DMS79 treated with DMSO at 0.1 percent for 48 hours (cell line): ENCODE measurements at places on chromosomes 16 and 17.

DNA sequence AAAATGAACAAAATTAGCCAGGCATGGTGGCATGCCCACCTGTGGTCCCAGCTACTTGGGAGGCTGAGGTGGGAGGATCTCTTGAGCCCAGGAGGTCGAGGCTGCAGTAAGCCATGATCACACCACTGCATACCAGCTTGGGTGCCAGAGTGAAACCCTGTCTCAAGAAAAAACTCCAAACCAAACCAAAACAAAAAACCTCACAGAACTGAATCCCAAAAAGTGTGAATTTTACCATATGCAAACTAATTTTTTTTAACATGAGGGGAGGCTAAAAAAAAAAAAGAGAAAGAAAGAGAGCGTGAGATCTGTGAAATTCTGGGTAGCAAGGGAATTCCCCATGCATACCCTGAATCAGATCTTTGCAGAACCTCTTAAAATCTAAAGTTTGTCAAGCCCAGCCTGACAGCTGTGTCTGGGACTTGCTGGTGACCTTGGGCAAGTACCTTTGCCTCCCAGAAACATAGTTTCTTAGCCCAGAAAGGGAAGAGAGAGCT, 17.1 kb upstream of the CDH1 start:
- no peak for DNase-seq

- no peak for DNase-seq
These were observed 46.1 kb upstream of the NLRP1 start for GRCh38 chr17:5630434-5630833.

- DNase-seq = no peak
These were observed 15.5 kb upstream of the USP22 start for GRCh38 chr17:21058098-21058893.

DNA sequence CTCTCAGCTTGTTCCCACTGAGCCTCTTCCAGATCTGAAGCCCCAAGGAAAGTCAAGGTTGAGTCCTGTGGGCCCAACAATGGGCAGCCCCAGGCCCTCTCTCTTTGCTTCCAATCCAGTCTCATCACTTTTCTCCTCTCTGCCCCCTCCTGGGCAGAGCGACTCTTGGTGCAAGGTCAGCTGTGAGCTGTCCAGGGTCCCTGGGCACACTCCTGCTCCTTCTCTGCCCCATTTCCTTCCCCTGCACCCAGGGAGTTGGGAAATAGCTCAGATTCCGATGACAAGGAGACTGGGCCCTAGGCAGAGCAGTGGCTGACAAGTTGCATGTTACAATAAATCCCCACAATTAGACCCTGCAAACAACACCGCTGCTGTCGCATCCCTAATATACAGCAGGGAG, 16.1 kb upstream of the CRHR1 start:
- no peak for DNase-seq

DNA sequence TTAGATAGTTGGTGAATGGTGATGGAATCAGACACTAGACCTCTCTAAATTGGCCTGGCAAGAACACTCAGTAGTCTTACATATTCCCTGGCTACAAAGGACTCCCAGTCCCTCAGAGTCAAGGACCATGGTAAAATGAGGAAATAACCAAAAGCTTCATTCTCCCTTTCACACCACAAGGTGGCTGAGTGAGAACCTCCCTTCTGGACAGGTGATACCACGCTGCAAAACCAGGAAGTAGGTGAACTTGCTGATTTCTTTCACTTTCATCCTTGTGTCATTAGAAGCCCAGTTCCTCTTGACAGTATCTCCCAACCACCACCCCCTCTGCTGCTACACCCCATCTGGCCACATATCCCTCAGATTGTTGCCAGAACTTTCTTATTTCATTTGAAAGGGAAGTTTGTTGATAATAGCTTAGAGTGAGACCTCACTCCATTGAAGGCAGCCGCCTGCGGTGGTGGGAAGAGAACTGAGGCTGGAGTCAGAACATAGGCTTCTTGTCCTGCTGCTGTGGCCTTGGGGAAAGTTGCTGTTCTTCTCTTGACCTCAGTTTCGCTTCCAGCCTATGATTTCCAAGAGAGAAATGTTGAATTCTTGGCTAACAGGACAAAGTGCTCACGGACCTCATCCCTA, 290.6 kb upstream of the CCL2 start:
- DNase-seq = peak; percentile 24

- DNase-seq = no peak
These were observed 6.8 kb downstream of the PPP4C start for GRCh38 chr16:30082545-30083090.

DNA sequence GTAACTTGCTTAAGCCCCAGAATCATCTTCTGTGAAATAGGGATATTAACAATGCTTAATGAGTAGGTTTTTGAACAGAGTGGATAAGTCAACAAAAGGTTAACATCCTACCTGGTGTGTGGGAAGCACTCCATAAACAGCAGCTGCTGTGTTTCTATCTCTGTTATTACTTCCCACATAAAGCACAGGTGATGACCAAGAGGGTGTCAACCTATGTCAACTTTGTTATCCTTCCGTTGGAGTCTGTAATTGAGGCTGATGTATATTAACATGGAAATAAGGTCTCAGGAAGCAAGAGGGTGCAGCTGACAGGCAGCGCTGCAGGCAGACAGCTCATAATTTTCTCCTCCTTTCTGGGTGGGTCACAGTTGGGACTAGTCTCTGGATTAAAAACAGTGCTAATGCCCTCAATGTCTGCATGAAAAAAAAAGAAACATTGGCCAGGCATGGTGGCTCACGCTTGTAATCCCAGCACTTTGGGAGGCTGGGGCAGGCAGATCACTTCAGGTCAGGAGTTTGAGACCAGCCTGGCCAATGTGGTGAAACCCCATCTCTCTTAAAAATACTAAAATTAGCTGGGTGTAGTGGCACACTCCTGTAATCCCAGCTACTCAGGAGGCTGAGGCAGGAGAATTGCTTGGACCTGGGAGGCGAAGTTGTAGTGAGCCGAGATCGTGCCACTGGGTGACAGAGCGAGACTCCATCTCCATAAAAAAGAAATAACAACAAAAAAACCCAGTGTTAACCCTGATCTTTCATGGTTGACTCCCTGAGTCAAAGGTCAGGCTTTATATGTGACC, 269.6 kb downstream of the SNX29 start:
- peak; percentile 60 for DNase-seq

DNA sequence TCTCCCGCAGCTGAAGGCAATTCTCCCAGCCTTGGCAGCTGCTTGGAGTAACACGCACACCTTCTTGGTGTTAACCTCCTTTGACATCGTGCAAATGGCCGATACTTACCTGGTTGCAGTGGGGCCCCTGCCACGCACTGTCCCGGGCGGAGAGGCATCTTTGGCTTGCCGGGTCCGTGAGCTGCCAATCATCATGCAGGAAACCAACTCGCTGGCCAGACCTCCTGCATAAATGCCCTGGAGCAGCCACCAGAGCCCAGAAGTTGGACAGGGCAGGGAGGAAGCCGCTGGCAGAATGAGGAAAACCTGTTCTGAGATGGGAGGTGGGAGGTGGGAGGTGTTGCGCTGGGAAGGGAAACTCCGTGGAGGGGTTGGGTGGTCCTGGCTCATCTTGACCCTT, 41.7 kb upstream of the CREBBP start:
- DNase-seq = no peak

DNA sequence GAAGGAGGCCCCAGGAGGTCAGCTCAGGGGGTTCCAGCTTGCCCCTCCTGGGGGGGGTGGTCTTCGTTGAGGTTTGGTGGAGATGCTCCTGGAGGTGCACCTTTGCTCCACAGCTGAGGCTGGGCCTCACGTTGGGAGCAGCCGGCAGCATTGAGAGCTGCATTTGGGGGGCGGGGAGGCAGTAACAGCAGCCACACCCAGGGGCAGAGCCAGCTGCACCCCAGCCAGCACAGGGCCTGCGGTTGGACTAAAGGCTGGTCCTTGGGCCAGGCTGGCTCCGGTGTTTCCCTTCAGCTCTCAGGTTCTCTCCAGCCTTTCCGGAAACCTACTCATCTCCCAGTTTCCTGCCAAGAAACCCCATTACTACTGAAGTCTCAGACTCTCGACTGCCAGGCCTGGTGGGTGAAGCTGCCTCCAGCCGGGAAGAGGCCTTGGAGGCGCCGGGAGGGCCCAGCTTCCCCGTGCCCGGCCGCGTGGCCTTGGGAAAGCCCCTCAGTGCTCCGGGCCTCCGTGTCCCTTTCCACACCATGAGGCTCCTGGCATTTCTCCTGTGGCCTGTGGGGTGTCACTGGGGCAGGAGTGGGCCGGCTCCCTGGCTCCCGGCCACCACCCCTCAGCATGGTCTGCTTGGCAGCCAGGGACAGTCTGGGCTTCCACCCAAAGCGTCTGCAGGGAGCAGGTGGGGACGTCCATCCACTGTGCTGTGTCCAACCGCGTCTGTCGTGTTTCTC, 14.0 kb upstream of the BAIAP2 start:
- DNase-seq = no peak

DNA sequence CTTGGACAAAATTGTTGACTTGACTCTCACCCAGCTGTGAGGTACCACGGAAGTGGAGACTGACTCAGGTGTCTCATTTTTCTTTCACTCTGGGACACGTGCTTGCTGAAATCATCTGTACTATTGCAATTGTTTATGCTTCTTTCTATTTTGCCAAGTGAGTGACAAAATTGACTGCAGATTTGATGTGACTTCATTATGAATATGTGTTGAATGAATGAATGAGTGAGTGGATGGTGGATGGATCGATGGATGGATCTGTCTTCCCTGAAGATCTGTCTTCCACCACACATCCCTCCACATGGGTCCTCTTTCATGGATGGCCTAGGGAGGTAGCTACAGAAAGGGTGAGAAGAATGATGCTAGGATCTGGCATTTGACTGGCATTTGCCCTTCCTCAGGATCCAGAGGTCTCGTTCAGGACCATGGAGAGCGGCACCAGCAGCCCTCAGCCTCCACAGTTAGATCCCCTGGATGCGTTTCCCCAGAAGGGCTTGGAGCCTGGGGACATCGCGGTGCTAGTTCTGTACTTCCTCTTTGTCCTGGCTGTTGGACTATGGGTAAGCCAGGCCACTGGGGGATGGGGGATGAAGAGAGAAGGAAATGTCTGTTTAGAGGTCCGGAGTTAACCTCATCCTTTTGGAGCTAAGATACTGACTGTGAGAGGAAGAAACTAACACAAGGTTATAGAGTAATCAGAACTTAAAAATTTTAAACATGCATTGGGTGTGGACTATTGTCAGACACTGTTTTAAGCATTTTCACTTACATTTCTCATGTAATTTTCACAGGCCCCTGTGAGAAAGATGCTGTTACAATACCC, 12.7 kb downstream of the SLC5A11 start:
- DNase-seq = no peak

- no peak for DNase-seq
These were observed 8.8 kb upstream of the BIRC5 start for GRCh38 chr17:78205124-78205775.

DNA sequence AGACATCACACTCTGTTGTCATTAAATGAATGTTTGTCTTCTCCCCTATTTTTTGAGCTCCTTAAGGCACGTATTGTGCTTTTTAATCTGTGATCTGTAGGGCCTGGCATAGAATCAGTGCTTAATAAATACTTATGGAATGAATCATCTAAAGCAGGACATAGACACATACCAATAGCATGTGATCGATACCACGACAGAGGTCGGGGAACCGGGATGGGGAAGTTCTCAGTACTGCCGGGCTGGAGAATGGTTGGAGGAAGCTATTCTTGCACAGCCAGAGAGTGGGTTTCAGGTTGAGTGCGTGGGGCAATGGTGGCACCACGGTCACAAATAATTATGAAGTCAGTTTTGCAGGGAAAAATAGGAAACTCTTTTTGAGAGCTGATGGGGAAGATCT, 26.8 kb downstream of the NLRP1 start:
- DNase-seq = no peak

GRCh38 chr17:35795007-35795870, at the start of gene MMP28:
Gene MMP28 (minus strand): TSS chr17:35795641. CDS start chr17:35795377, 264 bp downstream.
- peak; percentile 33 for DNase-seq

GRCh38 chr16:12602811-12603698, 200.6 kb downstream of the CPPED1 start:
- DNase-seq = no peak

DNA sequence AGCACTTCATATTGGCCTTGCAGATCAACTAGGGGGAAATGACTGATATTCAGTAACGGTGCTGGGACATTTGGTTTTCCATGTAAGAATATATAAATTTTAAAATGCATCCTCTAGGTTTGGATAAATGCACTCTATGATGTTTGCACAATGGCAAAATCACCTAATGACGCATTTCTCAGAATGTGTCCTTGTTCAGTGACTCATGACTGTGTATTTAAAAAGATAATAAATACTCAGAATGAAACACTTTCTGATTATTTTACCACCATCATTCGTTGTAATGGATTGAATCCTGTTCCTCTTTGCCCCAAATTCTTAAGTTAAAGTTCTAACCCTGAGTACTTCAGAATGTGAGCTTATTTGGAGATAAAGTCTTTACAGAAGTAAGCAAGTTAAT, 17.2 kb upstream of the ADGRG1 start:
- no peak for DNase-seq

GRCh38 chr17:282912-283882, 69.4 kb downstream of the RPH3AL start:
- DNase-seq = no peak

- no peak for DNase-seq
These were observed 32.7 kb upstream of the SLC6A2 start for GRCh38 chr16:55622930-55623561.

GRCh38 chr16:1119766-1120576, 23.9 kb upstream of the C1QTNF8 start:
- DNase-seq = no peak

- no peak for DNase-seq
These were observed 146.3 kb downstream of the SLC39A11 start for GRCh38 chr17:72946156-72946555.

- no peak for DNase-seq
These were observed 6.9 kb upstream of the BPTF start for GRCh38 chr17:67818110-67819002.

GRCh38 chr17:48011405-48012150, 26.0 kb downstream of the COPZ2 start:
- peak; percentile 60 for DNase-seq

GRCh38 chr16:4324492-4325252, 8.8 kb downstream of the GLIS2 start:
- DNase-seq = no peak

- no peak for DNase-seq
These were observed 6.6 kb upstream of the PIK3R6 start for GRCh38 chr17:8873801-8874715.

- no peak for DNase-seq
These were observed 7.8 kb downstream of the HNF1B start for GRCh38 chr17:37737081-37737480.

DNA sequence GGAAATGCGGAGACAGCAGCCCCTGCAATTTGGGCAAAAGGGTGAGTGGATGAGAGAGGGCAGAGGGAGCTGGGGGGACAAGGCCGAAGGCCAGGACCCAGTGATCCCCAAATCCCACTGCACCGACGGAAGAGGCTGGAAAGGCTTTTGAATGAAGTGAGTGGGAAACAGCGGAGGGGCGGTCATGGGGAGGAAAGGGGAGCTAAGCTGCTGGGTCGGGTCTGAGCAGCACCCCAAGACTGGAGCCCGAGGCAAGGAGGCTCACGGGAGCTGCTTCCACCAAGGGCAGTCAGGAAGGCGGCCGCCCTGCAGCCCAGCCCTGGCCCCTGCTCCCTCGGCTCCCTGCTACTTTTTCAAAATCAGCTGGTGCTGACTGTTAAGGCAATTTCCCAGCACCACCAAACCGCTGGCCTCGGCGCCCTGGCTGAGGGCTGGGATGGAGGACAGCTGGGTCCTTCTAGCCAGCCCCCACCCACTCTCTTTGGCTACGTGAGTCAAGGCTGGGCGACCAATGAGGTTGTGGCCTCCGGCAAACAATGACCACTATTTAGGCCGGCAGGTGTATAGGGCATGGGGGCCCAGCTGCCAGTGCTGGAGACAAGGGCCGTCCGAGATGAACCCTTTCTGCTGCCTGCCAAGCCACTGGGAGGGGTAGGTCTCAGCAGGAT, 507 bp downstream of the SERPINF1 start:
- no peak for DNase-seq

GRCh38 chr16:351804-352520, 561 bp downstream of the AXIN1 start:
- DNase-seq = no peak
